ENCODE measurements at places on chromosomes 16 and 17.

DNA sequence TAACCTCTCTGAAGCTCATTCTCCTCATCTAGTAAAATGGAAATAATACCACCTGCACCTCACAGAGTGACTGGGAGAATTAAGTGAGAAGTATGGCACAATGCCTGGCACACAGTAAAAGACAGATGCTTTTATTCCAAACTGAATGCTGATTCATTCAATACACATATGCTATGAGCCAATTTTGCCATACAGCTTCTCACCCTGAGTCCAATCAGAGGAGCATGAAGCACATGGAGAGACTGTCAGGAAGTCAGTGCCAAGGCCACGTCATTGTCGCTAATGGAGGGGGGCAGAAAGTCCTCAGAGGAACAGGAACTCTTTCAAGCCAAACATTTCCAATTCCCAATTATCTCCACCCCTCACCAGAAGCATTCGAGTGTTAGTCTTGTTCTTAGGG is 11.6 kb downstream of the MKS1 start:
- no peak for DNase-seq

DNA sequence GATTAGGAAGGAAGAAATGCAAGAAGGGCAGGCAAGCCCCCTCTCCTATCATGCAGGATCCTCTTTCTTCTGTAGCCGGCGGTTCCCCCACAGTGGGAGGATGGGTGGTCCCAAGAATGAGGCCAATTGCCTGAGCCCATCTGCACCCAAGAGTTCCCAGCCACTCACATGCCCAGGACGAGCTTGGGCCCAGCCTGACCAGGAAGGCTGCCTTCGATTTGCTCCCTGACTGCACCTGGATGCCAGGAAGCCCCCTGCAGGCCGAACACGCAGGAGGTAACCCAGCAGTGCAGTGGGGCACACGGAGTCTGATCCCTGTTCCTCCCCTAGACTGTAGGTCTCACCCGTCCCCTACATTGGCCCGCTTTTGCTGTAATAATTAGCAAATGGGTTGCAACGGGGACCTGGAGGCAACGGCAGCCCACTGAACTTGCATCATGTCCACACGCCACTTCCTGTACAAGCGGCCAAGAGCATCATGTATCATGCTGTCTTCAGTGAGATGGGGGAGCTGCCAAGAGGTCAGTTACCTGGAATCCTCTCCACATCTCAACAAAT is 67.5 kb downstream of the AMFR start:
- DNase-seq: no peak

DNA sequence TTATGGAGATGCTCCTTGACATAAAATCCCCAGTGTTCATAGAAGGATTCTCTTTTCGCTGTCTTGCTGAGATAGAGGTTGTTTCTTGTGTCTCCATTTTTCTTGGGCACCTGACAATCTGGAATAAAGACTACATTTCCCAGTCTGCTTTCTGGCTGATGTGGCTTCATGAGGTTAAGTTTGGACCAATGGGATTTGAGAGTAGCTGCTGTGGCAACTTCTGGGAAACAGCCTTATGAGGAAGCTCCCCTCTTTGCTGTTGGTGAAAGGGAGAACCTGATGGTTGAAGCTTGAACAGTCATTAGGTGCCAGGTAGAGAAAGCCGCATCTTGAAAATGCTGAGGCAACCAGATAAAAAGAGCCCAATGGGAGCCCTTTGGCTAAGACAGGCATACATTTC is 24.4 kb downstream of the HS3ST4 start:
- no peak for DNase-seq

DNA sequence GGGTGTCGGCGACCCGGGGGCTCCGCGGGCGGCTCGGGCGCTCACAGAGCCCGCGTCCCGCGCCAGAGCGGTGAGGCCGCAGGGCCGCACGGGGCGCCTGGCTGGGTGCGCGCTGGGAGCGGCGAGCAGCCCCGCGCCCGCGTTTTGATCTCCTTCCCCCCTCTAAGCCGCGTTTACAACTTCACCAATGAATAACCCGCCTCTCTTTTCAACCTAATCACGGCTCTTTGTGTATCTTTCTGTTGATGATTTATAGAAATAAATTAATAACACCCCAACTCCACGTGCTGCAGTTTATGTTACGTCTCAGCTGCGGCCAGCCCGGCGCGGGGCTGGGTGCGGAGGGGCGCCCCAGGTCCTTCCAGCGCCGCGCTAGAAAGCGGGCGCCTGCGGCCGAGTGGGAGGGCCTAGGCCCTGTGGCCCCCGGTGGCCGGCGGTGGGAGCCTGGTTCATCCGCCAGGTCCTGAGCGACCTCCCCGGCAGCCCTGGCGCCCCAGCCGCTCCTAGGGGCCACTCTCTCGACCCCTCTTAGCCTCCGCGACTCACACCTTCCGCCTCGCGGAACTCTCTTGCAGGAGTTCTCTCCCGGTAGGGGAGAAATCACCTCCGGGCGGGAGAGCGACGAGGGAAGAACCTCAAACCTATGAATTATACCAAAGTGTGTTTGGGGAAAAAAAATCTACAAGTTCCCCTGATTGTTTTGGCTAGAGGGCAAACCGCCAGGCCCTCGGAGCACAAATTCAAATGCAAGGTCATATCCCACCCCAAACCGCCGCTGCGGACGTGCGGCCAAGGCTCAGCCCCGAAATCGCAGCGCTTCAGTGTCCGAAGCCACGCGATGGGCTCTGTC is 1.9 kb downstream of the HNF1B start:
- DNase-seq: no peak

DNA sequence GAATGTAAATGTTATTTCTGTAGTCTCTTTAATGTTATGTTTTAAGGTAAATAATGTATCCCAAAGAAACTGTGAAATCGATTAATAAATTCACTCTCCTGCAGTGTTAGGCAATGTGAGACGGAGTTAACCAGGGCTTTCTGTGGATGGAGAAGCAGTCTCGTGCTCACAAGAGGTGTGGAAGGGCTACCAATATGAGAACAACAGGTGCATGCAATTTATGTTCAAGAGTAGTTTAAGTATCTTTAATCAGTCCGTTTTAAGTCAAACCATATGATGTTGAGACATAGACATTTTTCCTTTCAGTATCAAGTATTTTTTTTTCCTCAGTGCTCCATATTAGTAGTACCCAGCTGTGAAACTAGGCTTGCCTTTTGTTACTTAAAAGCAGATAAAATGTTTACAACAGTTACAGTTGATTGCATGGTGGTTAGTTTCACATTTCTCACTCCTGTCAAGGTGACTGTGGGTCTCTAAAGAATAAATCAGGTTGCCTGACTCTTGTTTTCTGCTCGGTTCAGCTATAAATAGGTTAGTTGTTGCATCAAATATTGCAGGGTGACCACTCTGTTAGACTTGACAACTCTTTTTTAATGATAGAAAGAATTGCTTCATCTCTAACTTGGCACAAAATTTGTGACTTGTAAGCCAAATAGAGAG is 54.4 kb downstream of the COX10 start:
- no peak for DNase-seq

DNA sequence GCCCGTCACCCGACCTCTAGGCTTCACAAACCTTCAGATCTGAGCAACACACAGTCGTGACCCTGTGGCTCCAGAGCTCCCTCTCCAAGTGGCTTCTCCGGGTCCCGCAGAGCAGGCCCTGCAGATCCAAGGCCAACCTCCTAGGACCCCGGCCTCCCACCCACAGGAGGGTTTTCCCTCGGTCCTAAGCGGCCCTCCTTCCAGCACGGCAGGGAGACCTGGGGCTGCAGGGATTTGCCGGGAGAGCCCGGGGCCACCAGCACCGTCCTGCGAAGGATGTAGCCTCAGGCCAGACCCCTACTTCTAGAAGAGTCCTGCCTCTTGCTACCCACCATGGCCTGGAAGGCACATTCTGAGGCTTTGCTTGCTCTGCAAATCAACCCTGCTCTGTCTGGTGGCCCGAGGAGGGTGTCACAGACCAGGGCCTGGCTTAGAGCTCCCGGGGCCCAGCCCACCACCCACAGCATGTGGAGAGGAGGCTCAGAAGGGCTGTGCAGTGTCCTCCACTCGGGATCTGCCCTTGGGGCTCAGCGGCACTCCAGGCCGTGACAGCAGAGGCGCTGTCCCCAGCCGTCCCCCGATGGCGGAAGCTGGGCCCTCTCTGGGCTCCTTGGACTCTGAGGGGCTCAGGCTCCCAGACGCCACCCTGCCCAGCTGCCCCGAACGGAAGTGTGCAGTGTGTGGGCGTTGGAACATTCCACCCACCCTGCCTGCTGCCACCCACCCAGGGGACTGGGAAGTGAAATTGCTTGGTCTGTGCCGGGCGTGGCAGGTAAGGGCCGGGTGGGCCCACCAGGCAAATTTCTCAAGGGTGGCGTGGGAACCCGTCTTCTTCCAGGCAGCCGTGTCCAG is 28.8 kb upstream of the ACSF3 start:
- no peak for DNase-seq

DNA sequence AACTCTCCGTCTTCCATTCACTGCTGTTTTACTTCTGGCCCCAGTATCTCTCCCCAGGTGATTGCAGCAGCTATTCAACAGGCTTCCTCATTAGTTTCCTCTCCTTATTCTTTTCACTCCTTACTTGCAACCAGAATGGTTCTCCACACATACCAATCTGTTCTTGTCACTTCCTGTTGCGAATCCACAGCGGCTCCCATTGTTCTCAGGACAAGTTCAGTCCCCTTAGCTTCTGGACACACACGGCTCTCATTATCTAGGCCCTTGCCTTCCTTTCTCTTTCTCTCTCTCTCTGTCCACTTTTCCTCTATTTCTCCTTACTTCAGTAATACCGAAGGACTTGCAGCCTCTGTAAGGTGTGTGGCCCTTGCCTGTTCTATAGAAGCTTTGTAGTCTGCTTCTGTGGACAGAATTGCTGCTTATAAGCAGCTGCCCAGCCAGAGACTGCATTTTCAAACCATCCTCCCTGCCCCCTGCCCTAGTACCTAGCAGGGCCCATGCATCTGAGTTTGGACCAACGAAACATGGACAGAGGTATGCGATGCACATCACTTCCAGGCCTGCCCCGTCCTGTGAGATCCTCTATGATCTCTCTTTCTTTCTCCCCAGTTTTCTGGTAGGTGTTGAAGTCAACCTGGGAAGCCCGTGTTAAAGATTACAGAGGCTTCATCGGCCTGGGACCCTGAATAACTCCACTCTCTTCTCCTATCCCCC is 45.7 kb downstream of the VAT1L start:
- DNase-seq: no peak

DNA sequence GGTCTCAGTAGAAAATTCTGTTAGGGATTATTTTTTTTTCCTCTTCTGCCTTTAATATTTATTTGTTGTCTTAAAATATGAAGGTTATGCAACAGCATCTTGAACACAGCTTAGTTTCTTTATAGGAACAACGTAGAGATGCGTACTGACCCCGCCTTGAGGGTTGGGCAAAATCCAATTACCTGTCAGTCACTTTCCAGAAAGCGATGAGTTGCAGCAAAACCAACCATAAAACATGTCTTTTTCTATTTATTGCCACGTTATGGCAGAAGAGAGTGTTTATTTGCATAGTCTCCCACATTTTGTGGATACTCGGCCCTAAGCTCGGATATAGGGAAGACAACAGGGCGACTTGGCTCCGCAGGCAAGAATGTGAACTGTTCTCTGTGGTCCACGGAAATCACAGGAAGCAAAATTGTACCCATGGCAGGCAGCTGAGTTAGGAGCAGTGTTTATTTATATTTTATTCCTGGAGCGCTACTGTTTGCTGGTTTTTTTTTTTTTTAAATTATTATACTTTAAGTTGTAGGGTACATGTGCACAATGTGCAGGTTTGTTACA is 44.3 kb upstream of the CACNG5 start:
- DNase-seq: no peak

- no peak for DNase-seq
These were observed 287.9 kb downstream of the FTO start for GRCh38 chr16:53991754-53992378.

DNA sequence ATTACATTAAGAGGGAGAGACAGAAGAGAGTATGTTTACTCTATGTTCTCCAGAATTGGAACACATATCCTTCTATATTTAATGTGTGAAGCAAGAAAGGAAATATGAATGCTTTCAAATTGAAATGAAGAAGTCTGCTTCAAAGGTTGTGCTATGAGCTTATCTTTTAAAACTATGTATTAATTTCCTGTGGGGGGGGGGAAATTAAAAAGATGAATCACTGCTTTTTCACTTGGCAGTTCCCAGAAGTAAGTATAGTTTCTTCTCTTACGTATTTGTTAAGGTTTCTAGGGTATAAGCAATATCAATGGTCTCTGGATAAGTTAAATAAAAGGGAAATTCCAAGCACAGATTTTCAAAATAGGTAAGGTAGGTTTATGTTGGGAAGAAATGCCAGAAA is 7.0 kb downstream of the TERF2 start:
- DNase-seq: no peak

- no peak for DNase-seq
These were observed 25.4 kb downstream of the DNAJA2 start for GRCh38 chr16:46947900-46948547.

Data from GM12892 (cell line).